ENCODE measurements at places on chromosomes 5 and 9. TPM values are rescaled to one million over a fixed set of nuclear protein-coding genes. Genes with fewer than 3 reads are reported as not detected.

Gene MARCHF3
- total RNA-seq: 14.5 TPM

Gene RPL35
- 846 TPM for total RNA-seq

Gene MAMDC2
- 32.5 TPM for total RNA-seq

DNA sequence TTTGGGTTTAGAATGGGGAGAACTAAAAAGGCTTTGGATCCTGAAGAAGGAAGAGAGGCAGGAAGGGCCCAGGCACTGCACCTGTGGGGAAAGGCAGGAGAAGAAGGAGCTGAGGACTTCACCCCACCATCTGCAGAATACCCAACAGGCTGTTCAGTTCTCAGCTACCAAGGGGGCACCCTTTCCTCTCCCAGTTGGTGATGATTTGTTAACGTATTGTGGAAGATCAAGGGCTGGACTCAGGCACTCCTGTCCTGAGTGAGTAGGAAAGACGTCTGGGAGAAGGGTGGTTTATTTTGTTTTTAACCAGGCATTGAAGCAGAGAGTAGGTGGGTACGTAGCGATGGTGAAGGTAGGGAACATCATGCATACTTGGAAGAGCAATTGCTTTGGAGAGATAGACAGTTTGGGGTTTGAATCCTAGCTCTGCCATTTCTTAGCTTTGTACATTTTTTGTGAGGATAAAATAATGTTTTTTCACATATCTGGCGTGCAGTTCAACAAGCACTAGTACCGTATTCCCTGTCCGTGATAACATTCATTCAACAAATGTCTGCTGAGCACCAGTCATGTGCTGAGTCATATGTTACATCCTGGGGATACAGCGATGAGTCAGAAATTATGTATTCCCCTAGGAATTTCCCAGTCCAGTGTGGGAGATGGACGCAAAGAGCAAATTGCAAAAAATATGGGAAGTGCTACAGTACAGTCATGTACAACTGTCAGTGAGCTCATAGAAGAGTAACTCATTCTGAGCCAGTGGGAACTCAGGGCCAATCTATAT is 2.1 kb downstream of the MSANTD3 start:
- no peaks in the 10 kb centered on the region for H3K36me3 ChIP-seq
- H3K4me1 ChIP-seq: peaks cover 32% of the 10 kb centered on the region
- DNase-seq: peak; percentile 64
- peak overlapping the region; percentile 52 for H3K27ac ChIP-seq
- H3K27me3 ChIP-seq: no peaks in the 10 kb centered on the region
- H3K4me3 ChIP-seq: no peak overlapping the region

- no peak for DNase-seq
- no peak overlapping the region for H3K4me3 ChIP-seq
- no peaks in the 10 kb centered on the region for H3K36me3 ChIP-seq
- H3K27me3 ChIP-seq: no peaks in the 10 kb centered on the region
These were observed 46.6 kb downstream of the BNC2 start for GRCh38 chr9:16823906-16824305.

- no peak overlapping the region for H3K27ac ChIP-seq
- H3K4me3 ChIP-seq: no peak overlapping the region
- H3K36me3 ChIP-seq: no peaks in the 10 kb centered on the region
- no peaks in the 10 kb centered on the region for H3K27me3 ChIP-seq
- no peak for DNase-seq
These were observed 25.6 kb upstream of the RNF180 start for GRCh38 chr5:64140018-64140417.

DNA sequence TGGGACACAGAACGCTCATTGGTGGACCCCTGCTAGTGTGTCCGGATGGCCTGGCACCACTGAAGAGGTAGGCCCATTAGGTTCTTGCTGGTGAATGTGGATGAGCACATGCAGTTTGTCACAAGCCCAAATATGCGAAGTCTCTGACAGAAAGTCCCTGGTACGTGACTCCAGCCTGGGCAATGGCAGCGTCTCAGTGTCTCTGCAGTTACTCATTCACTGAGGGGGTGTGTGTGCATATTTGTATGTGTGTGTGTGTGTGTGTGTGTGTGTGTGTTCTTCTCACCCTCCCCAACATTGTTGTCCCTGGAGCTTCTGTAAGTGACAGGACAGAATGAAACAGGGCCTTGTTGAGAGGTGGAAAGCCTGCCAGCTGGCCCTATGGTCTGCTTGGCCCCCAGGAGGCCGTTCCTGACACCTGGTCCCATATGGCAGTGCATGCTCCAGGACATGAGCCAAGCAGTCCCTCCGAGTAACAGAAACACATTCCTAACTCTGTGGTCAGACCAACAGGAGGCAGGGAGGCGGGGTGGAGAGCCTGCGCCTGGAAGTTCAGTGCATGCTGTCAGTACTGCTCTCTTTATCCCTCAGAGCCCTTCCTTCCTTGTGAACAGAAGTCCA is 169.9 kb downstream of the SLC28A3 start:
- peak overlapping the region; percentile 29 for H3K27ac ChIP-seq
- H3K4me3 ChIP-seq: no peak overlapping the region
- peak; percentile 90 for DNase-seq
- no peaks in the 10 kb centered on the region for H3K36me3 ChIP-seq
- H3K4me1 ChIP-seq: peaks cover 17% of the 10 kb centered on the region

- DNase-seq: no peak
- H3K4me1 ChIP-seq: no peaks in the 10 kb centered on the region
- H3K4me3 ChIP-seq: no peak overlapping the region
- no peaks in the 10 kb centered on the region for H3K27me3 ChIP-seq
- H3K36me3 ChIP-seq: no peaks in the 10 kb centered on the region
- H3K27ac ChIP-seq: no peak overlapping the region
These were observed 3.6 kb downstream of the FBXO38 start for GRCh38 chr5:148387325-148387724.

Measured in right atrium auricular region (tissue), 2 donors.